ENCODE measurements at places on chromosomes 1 and 21.

- DNase-seq: no peak
These were observed 13.7 kb downstream of the C1orf141 start for GRCh38 chr1:67120855-67121619.

DNA sequence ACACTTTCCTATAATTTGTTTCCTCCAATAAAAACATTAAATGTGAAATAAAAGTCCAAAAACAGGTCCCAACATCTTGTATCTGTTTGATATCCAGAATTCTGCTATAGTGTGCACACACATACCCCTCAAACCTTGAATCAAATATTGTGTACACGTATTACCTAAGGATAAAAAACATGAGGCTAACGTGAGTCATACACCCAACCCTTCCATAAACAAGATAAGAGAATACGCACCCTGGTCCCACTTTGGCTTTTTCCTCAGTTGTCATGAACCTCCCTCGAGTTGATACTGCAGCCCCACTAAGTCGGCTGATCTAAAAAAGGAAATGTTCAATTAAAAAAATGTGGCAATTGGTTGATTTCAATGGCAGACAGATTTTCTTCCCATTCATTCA is 5.2 kb downstream of the KHDC4 start:
- no peak for DNase-seq

DNA sequence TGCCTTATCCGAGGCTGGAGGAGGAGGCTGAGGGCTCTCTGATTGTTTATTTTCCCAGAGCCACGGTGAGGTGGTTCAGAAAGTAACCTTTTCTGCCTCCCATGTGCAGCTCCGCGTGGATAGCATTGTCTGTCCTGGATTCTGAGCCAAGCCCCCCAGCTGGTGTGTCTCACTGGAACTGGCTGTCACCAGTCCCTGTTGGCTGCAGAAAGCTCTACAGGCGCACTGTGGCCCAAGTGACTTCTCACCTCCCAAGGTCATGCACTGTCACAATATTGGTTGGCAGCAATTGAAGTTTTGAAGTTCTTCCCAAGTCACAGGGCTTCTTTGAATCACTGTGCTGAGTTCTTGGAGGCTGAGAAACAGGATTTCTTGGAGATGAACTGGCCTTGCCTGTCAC is 8.2 kb downstream of the BMP8A start:
- DNase-seq: no peak

- no peak for DNase-seq
These were observed 31.1 kb downstream of the KLHDC7A start for GRCh38 chr1:18511874-18512150.

DNA sequence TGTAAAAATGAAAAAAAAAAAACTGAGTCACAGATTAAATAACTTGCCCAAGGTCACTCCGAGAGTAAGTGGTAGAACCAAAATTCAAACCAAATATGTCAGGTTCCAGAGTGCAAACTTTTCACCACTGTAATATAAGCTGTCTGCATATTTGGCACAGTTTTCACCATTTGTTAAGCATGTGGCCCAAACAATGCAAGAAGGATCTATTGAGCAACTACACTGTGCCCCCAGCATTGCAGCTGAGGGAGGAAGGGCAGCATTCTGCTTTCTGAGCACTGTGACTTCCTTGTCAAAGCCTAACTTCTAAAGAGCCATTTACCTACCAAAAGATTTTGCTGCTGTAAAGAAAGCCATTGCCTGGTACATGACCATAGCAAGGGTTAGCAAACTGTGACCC is 133.4 kb downstream of the SYT2 start:
- DNase-seq: no peak

DNA sequence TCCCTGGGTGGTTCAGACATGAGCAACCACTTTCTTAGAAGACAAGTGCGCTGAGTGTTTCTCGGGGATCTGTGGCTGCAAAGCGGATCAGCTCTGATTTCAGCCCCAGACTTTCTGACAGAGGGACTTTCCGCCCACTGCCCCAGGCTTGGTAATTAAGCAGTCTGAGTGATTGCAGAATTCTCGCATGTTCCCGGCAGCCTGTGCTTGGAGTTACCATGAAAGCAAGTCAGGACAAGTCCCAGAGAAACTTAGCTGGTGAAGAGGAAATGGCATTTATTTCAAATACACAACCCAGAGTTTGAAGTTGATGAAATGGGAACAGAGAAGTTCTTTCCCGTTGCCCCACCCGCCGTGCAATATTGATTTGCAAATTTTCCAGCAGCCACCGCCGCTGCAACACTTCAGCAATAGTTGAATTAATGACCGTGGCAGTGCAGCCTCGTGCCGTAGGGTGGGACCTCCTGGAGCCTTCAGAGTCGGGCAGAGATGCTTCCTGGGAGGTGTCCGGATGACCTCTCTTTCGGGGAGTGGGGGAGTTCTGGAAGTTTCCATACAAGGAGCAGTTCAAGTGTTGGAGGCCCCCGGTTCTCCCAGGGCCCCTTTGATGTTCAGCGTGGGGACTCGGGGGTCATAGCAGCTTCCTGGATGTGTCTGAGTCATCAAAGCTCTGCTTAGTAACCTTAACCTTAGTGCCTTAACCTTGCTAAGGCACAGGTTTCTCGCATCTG is 134.7 kb downstream of the KAZN start:
- peak; percentile 72 for DNase-seq

DNA sequence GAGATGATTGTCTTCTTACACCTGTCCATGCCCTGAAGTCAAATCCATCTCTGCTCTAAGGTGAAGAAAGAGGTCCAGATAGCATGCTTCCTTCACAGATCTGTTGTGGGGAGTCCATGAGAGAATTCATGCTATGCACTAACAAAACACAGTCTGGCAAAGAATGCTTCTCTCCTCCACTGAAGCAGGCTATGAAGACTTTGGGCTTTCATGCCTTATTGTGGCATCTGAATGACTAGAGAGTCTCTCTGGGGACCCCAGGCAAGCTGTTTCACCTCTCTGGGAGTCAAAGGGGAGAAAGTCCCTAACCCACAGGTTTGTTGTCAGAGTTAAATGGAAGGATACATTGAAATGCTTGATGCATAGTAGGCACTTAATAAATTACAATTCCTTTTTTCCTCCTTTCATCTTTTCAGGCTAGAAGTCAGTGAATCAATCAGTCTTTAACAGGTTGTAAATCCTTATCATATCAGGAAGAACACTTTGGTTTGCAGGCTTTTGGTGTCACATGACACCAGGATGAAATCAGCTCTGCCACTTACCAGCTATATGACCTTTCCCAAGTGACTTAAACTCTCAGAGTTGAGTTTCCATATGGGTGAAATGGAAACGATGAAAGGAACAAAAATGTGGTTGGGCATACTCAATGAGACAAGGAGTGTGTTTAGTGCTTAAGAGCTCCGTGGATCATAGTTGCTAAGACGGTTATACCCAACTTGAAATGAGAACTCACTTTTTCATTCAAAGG is 200.1 kb upstream of the DAB1 start:
- no peak for DNase-seq

DNA sequence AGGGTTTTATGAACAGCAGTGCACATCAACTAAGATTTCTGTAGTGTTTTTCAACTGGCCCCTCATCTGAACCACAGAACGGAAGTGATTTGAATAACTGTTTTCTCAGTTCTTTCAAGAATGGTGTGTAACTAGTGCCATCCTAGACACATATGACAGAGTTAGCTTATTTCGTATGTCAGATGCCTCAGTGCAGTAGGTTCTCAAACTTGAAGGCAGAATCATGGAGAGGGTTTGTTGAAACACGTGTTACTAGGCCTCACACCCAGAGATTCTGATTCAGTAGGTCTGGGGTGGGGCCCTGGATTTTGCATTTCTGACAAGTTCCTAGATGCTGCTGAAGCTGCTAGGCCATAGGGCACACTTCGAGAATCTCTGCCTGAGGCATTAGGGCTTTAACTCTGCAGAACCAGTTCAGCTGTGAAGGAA is 49.0 kb downstream of the SCCPDH start:
- no peak for DNase-seq

DNA sequence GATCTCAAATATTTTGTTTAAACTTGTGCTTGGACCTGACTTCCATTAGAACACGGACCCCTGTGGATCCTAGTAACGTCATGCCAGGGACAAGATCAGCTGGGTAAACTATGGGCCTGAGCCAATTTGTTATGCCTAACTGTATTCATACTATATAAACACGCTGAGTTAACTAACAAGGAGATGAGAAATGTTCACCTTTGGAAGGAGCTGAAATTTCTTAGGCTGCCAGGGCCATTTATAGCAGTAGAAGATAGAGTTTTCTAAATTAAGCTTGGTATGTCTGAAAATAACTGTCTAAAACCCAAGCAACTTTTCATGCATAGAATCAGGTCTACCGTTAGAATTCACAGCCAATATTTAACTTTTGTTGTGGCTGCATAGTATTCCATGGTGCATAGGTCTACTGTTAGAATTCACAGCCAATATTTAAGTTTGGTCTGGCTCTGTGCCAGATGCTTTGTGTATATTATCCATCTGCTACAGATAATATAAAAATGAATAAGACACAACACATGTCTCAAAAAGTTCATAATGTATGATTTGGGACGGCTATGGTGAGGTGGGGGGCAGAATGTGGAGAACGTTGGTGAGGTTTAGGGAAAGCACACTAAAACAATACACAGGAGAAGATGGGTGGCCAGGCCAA is 61.5 kb downstream of the NMNAT2 start:
- no peak for DNase-seq

- no peak for DNase-seq
These were observed 526.9 kb downstream of the NEGR1 start for GRCh38 chr1:71755441-71755840.

DNA sequence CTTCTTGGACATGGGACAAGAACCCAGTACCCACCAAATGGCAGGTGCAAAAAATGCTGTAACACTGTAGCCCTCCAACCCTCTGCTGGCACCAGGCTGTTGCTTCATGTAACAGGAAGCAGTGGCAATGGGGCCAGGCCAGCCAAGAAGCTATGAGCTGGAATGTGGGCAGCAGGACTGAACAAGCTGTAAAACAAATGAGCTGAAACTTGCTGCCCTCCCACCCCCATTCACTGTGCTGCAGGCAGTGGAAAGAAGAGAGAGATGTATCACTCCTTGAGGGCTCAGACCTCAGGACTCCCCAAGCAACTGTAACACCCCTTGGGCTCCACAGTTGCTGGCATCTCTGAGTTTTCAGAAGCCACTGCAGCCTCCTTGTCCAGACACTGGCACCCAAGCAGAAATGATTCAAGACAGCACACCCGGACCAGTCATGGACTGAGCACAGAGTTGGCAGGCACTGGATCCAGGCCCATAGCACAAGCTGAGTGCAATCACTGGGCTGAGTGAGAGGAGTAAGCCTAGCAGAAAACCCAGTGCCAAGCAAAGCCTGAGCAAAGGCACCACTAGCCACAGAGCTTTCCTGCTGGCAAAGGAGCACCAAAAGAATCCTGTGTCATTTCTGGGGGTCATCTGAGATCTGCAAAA is 321.4 kb upstream of the CXADR start:
- DNase-seq: no peak

DNA sequence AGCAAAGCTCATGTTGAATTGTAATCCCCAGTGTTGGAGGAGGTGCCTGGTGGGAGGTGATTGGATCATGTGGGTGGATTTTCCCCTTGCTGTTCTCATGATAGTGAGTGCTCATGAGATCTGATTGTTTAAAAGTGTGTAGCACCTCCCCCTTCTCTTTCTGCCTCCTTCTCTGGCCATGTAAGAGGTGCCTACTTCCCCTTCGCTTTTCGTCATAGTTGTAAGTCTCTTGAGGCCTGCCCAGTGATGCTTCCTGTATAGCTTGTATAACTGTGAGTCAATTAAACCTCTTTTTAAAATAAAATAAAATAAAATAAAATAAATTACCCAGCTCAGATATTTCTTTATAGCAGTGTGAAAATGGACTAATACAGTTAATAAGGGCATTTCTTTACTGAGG is 1025.7 kb downstream of the PLA2G4A start:
- no peak for DNase-seq

GRCh38 chr21:33539616-33540015 is 2.3 kb downstream of the GART start:
- no peak for DNase-seq

- DNase-seq: peak; percentile 94
These were observed at the start of gene KIF21B for GRCh38 chr1:201023517-201023902. TSS of gene KIF21B (minus strand) at chr1:201023714. CDS start at chr1:201023383, 331 bp downstream.

DNA sequence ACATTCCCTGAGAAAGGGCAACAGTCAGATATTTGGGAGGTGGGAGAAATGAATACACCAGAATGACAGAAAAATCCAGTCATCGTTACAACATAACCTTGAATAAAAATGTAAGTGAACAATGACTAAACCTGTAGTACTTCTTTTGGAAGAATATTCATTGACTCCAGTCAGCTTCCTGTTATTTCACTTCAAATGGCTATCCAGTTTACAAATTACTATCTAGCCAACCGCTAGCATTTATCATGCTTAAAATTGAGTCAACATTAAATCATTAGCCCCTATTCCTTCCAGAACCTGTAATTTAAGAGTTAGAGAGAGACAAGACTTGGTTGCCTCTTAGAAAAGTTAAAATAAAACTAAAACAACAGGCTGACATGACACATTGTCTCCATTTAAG is 33.6 kb downstream of the WLS start:
- no peak for DNase-seq

DNA sequence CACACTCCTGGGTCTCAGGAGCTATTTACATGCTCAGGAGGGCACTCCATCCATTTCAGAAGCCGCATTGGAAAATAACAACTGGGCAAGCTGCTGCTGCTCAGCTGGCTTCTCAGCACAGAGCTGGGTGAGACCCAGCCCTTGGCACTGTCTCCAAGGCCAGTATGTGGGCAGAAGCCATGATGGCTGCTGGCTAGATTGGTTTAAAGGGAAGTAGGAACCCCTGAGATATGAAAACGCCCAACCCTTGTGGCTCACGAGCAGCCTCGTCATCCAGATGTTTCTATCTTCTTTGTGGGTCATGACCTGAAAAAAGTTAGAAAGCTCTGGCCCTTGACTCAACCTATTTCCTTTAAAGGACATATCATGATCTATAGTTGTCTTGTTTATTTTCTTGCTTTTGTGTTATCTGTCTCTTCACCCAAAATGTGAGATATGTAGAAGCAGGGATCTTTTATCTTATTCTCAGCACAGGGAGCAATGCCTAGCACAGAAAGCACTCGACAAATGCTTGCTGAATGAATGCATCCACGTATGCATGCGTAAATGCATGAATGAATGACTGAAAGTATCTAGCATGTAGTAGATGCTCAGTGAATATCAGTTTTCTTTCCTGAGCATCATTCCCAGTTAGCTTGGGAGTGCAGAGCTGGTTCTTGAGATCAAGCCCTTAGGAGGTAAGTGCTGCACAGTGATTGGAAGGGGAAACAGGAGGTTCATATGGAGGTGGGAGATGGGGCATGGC is 11.6 kb downstream of the MYBPH start:
- no peak for DNase-seq

GRCh38 chr1:195899762-195900352 is 708.4 kb downstream of the KCNT2 start:
- DNase-seq: no peak

Measured in ecto neural progenitor cell (in vitro differentiated cells).